ENCODE measurements at places on chromosomes 3 and 15. TPM values are rescaled to one million over a fixed set of nuclear protein-coding genes. Genes with fewer than 3 reads are reported as not detected.
A peak's percentile ranks its signal among the peaks of the same experiment; 100 is the strongest.

The GPR15 gene
- 3.0 TPM for total RNA-seq

The MYL3 gene
- not detected for total RNA-seq

The TMCO5A gene
- not detected for total RNA-seq

The C3orf33 gene
- total RNA-seq: 1.6 TPM

The EEFSEC gene
- total RNA-seq: 17.2 TPM

The WDR93 gene
- not detected for total RNA-seq

- peaks cover 6% of the 10 kb centered on the region for H3K4me1 ChIP-seq
- peaks cover 3% of the 10 kb centered on the region for H3K27me3 ChIP-seq
- no peak overlapping the region for H3K27ac ChIP-seq
- peaks cover 4% of the 10 kb centered on the region for H3K36me3 ChIP-seq
Observed at GRCh38 chr3:43684944-43685343, 5.8 kb upstream of the ABHD5 start.

DNA sequence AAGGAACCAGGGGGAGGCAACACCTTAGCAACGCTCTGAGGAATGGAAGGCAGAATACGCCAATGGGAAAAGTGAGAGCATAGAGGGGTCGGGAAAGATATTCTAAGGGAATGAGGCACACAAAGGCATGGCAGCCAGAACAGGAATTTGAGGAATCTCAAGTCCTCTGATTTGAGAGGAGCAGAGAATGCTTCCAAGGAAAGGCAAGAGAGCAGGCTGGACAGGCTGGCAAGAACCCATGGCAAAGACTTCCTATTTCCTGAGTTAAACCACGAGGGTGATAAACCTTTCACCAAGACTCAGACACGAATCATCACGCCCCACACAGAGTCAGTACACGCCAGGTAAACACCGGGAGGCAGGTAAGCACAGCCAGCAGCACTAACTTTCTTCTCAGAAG lies 109.8 kb downstream of the IGF2BP2 start:
- no peak overlapping the region for H3K27ac ChIP-seq
- peaks cover 16% of the 10 kb centered on the region for H3K27me3 ChIP-seq
- H3K4me1 ChIP-seq: no peaks in the 10 kb centered on the region
- DNase-seq: no peak

- H3K4me1 ChIP-seq: no peaks in the 10 kb centered on the region
- H3K27me3 ChIP-seq: peaks cover 30% of the 10 kb centered on the region
- DNase-seq: peak; percentile 60
Observed at GRCh38 chr3:142929109-142929508, 34.4 kb downstream of the PAQR9 start.

DNA sequence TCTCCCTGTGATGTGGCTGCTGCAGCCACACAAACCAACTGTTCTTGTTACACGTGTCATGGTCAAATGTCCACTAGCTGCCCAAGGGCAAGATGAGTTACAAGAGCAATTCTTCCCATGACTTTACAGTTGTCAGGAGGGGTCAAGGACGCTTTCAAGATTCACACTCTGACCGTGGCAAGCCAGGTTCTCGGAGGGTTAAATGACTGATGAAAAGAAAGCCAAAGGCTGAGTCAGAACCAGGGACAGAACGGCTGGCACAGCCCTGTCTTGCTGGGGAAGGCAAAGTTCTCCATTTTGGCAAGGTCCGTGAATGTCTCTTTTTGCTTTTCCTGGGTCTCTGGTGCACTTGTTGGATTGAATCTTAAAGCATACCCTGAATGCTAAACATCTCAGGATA lies 364.5 kb upstream of the ICE2 start:
- peaks cover 7% of the 10 kb centered on the region for H3K27me3 ChIP-seq
- no peak overlapping the region for H3K4me3 ChIP-seq
- H3K27ac ChIP-seq: no peak overlapping the region
- H3K36me3 ChIP-seq: no peaks in the 10 kb centered on the region

GRCh38 chr3:55795746-55796145 lies 308.6 kb upstream of the WNT5A start:
- DNase-seq: no peak
- H3K27me3 ChIP-seq: no peaks in the 10 kb centered on the region
- H3K4me1 ChIP-seq: no peaks in the 10 kb centered on the region
- no peak overlapping the region for H3K27ac ChIP-seq
- H3K36me3 ChIP-seq: no peaks in the 10 kb centered on the region

GRCh38 chr3:125381314-125381713 lies 6.2 kb upstream of the ZNF148 start:
- peaks cover 11% of the 10 kb centered on the region for H3K4me1 ChIP-seq
- DNase-seq: no peak
- H3K27me3 ChIP-seq: peaks cover 2% of the 10 kb centered on the region
- H3K27ac ChIP-seq: no peak overlapping the region
- H3K4me3 ChIP-seq: no peak overlapping the region

- peak within 1 kb of the TSS; percentile 89 for H3K27ac ChIP-seq
- no peaks in the 10 kb centered on the region for H3K27me3 ChIP-seq
- H3K36me3 ChIP-seq: peaks cover 62% of the 10 kb centered on the region
- H3K4me1 ChIP-seq: peaks cover 43% of the 10 kb centered on the region
Observed at GRCh38 chr3:49028673-49029562, at the start of gene IMPDH2. IMPDH2 (minus strand) TSS chr3:49029398; CDS start chr3:49029350, 48 bp downstream.

- no peak for DNase-seq
- H3K27me3 ChIP-seq: no peaks in the 10 kb centered on the region
- no peak overlapping the region for H3K4me3 ChIP-seq
- H3K36me3 ChIP-seq: no peaks in the 10 kb centered on the region
- H3K4me1 ChIP-seq: no peaks in the 10 kb centered on the region
Observed at GRCh38 chr3:127693336-127693843, 20.6 kb downstream of the ABTB1 start.

- H3K36me3 ChIP-seq: no peaks in the 10 kb centered on the region
- peaks cover 3% of the 10 kb centered on the region for H3K27me3 ChIP-seq
- no peak overlapping the region for H3K4me3 ChIP-seq
- no peak overlapping the region for H3K27ac ChIP-seq
Observed at GRCh38 chr3:128033102-128033501, 19.1 kb upstream of the SEC61A1 start.

DNA sequence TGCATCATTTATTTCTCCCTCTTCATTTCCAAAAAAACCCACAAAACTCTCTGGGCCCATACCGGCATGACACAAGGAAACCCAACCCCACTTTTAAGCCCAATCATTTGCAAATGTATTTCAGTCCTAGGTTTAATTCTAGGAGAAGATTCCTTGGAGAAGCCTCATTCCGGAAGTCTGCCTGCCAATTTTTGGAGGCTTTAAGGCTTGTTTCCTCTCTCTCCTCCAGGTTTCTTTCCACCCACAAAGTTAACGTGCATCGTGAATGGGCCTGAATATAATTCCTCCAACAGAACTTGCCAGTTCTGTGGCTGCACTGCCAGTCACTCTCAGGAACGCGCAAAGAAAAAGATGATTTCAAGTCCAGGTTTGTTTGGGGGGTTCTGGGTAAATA lies 69.9 kb upstream of the FOXP1 start:
- no peaks in the 10 kb centered on the region for H3K27me3 ChIP-seq
- no peaks in the 10 kb centered on the region for H3K36me3 ChIP-seq
- peaks cover 5% of the 10 kb centered on the region for H3K4me1 ChIP-seq

GRCh38 chr3:15345066-15345607 lies 12.8 kb upstream of the SH3BP5 start:
- H3K27me3 ChIP-seq: no peaks in the 10 kb centered on the region
- H3K36me3 ChIP-seq: no peaks in the 10 kb centered on the region
- H3K27ac ChIP-seq: no peak overlapping the region
- H3K4me3 ChIP-seq: no peak overlapping the region
- H3K4me1 ChIP-seq: peaks cover 49% of the 10 kb centered on the region

DNA sequence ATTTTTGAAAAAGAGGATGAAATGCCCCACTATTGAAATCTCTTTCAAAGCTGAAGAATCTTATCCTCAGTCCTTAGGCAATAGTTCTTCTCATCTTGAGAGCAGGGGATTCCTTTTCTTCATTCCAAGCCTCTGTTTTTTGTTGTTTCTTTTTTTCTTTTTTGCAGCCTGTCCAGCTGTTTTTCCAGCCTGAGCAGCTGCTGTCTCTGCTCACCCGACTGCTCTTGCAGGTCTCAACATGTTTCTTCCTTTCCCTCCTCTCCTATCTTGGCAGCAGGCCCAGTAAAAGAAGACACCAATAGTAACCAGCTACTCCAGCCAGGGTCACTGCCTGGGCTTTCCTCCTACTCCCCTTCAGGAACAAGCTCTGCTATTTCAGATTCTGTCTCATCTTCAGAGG lies 23.8 kb downstream of the MEX3B start:
- no peak overlapping the region for H3K4me3 ChIP-seq

GRCh38 chr15:25439369-25439836 lies 579 bp upstream of the UBE3A start:
- no peaks in the 10 kb centered on the region for H3K27me3 ChIP-seq
- peak overlapping the region; percentile 89 for H3K4me3 ChIP-seq
- peaks cover 23% of the 10 kb centered on the region for H3K4me1 ChIP-seq
- H3K27ac ChIP-seq: peak overlapping the region; percentile 81
- no peak for DNase-seq

DNA sequence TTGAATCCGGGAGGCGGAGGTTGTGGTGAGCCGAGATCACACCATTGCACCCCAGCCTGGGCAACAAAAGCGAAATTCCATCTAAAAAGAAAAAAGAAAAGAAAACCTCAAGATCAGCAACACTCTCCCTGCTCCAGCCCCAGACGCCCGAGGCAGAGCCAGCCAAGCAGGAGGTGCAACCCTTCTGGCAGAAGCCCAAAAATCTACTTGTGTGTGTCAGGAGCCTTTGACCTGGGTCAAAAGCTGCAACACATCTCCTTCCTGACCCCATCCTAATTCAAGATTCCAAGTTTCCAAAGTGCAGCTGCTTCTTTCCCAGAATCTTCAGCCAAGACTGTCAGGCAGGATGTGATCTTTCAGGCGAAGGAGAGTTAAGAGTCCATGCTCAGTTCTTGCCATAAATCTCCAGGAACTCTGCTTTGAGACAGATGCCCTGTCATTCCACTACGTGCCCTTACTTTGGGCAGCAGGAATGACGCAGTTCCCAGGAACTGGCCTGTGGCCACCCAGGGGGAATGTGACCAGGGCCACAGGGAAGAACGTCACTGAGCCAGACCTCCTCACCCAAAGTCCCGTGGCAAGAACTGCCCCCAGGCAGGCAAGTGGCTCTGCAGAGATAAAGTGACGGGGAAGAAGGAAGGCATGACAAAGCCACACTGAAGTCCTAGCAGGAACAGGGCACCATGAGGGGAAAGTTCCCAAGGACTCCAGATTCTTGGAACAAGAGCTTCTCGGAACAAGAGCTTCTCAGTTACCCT lies 39.4 kb downstream of the SH3BP5 start:
- H3K4me1 ChIP-seq: peaks cover 76% of the 10 kb centered on the region
- H3K4me3 ChIP-seq: no peak overlapping the region
- H3K27me3 ChIP-seq: no peaks in the 10 kb centered on the region
- H3K36me3 ChIP-seq: peaks cover 19% of the 10 kb centered on the region
- DNase-seq: no peak

- no peak overlapping the region for H3K27ac ChIP-seq
- no peaks in the 10 kb centered on the region for H3K27me3 ChIP-seq
- no peak overlapping the region for H3K4me3 ChIP-seq
- no peaks in the 10 kb centered on the region for H3K36me3 ChIP-seq
Observed at GRCh38 chr15:67405208-67406191, 115.4 kb upstream of the C15orf61 start.

- H3K27ac ChIP-seq: peak overlapping the region; percentile 99
- H3K36me3 ChIP-seq: peaks cover 37% of the 10 kb centered on the region
- H3K27me3 ChIP-seq: no peaks in the 10 kb centered on the region
- peak overlapping the region; percentile 100 for H3K4me3 ChIP-seq
- peak; percentile 39 for DNase-seq
Observed at GRCh38 chr3:183554377-183554776, 1.1 kb downstream of the KLHL6 start.

- H3K4me1 ChIP-seq: no peaks in the 10 kb centered on the region
- no peak for DNase-seq
- no peak overlapping the region for H3K27ac ChIP-seq
- H3K36me3 ChIP-seq: no peaks in the 10 kb centered on the region
Observed at GRCh38 chr3:140493271-140493670, 184.6 kb upstream of the TRIM42 start.

DNA sequence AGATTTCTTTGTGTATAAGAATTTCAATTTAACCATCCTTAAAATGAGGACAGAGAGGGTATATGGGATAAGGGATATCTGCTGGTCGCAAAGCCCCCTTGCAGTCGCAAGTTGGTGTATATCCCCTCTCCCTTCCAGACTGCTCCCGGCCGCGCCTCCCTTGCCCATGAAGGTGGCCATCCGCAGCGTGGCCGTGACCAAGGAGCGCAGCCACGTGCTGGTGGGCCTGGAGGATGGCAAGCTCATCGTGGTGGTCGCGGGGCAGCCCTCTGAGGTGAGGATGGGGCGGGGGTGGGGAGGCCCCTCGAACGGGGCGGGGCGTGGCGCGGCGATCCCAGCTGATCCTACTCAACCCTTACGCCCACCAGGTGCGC lies 29.4 kb downstream of the NBEAL2 start:
- no peak overlapping the region for H3K4me3 ChIP-seq
- peaks cover 7% of the 10 kb centered on the region for H3K4me1 ChIP-seq

DNA sequence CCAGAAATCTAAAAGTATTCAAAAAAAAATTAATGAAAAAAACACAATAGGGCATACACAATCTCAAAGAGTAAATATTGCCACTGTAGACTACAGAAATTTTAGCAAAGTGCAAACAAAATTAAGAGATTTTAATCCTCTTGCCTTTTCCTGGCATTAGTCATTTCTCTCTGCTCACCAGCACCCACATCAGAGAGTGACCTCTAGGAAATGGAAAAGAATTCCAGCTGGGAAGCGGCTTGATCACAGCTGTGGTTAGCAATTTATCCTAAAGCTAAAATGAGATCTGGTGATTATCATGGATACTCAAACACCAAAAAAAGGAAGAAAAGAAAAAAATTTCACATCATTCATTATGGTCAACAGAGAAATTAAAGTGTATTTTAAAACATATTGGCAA lies 7.5 kb downstream of the CSNK1G1 start:
- no peak overlapping the region for H3K27ac ChIP-seq
- H3K36me3 ChIP-seq: peaks cover 12% of the 10 kb centered on the region
- H3K4me3 ChIP-seq: no peak overlapping the region

GRCh38 chr3:186241910-186242821 lies 119.9 kb downstream of the DGKG start:
- peak; percentile 82 for DNase-seq
- H3K4me1 ChIP-seq: peaks cover 7% of the 10 kb centered on the region
- no peak overlapping the region for H3K4me3 ChIP-seq
- H3K36me3 ChIP-seq: no peaks in the 10 kb centered on the region
- no peak overlapping the region for H3K27ac ChIP-seq

- no peaks in the 10 kb centered on the region for H3K36me3 ChIP-seq
- no peaks in the 10 kb centered on the region for H3K4me1 ChIP-seq
- H3K4me3 ChIP-seq: no peak overlapping the region
- no peak for DNase-seq
Observed at GRCh38 chr3:16033889-16034687, 140.4 kb upstream of the GALNT15 start.

Measured in activated CD4-positive, alpha-beta memory T cell treated with anti-CD3 and anti-CD28 coated beads for 36 hours (primary cell).